Jurkat, Clone E6-1 (cell line): ENCODE measurements at places on chromosomes 2 and 18.

DNA sequence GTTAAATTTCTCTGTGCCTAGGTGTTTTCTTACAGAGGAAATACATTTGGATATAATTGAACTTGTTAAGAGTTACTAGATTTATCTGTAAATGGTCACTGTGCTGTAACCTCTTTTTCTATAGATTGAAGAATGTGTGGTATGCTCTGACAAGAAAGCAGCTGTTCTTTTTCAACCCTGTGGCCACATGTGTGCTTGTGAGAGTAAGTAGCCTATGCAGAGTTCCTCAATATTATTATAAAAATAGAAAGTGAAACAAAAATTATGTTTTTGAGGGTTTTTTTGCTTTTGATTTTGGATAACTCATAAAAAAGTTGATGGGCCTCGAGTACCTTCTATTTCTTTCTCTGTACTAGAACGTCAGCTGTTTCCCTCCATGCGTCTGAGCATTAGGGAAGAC, 112.4 kb downstream of the MIB1 start:
- no peak for DNase-seq

- no peak for DNase-seq
Measured at GRCh38 chr2:190583507-190584337, 49.2 kb upstream of the NEMP2 start.

DNA sequence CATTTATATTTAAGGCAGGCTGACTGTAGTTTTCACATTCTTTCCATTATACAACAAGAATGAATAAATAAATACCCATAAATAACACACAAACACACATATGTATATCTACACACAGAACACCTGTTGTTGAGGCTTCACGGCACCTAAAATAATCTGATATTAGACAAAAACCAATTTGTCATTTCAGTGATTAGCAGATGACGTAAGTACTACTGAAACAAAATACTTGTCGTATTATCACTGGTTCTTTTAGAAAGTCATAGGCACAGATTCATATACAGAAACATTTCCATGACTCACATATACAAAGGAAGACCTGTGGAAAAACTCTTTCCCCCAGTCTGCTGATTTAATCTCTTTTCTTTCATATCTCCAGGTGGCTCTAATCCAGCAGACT, 1113.4 kb upstream of the FANCL start:
- DNase-seq, result no peak

DNA sequence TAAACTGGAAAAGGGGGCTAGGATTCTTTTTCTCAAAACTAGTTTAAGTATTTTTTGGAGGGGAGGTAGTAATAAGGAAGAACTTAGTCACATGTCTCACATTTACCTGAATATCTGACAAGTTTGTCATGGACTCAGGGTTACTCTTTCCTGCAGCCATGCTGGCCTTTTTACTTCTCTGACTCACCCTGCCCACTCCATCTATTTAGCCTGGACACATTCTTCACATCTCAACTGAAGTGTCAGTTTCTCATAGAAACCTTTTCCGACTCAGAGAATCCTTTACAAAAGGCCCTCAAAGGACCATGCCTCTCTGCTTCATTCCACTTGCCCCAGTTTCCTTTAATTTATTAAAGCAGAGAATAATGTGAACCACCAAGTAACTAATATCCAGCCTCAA, 42.6 kb downstream of the SCN7A start:
- no peak for DNase-seq

GRCh38 chr18:227374-227773, 40.5 kb downstream of the THOC1 start:
- DNase-seq, result no peak

- DNase-seq, result peak; percentile 87
Measured at GRCh38 chr2:235270956-235271355, 222.9 kb upstream of the AGAP1 start.

DNA sequence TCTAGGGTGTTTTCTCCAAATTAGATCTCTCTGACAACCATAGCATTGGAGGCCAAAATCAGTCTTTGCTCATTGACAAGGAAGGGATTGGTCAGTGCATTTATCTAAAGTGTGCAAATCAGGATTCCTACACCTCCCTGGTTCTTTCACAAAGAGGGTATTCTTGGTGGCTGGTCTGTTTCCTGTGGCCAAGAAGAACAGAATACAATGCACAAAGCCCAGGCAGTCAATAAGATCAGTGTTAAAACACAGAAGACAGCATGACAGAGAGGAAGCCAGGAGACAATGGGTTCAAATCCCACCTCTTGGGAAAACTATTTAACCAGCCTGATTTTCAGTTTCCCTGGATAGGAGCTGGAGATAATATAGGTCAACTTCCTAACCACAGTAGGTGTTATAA, 46.1 kb upstream of the THOC1 start:
- no peak for DNase-seq

- DNase-seq, result no peak
Measured at GRCh38 chr2:197297266-197297665, 13.3 kb downstream of the ANKRD44 start.

DNA sequence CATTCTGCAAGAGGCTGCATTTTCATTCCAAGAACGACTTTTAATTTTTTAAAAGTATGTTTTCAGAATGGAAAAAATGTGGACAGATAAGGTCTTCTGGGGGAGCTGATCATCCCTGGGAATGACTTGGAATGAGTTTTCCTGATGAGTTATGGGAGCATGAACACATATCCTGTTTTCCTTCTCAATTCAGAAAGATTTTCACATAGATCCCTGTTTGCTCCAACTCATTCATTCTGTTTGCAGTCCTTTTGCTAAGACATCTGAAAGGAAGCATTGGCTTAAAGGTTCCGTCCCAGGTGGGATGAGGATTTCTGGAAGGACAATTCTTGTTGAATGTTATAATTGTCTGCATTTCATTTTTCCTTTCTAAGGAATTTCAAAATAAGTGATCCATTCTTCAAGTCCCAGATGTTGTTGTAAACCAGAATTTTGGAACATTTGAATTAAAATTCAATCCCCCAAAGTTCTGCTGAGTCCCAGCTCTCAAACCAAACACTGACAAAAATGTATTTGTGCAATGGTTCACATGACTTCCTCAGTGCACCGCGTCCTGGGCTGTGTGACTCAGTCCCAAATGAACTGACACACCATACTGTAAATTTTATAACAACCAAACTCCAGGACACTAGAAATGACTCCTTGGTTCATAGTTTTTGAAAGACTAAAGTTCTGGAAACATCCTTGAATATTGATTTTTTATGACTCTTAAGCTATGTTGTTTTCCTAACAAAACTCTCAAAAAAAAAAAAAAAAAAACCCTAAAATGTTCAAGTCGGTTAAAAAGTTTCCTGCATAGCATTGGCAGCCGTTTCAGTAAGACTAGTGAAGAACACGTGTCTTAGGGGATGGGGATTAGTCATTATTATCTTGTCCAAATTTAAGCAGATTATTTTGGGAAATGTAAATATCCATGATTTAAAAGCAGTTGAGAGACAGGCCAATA, 281.8 kb upstream of the TCF4 start:
- DNase-seq, result no peak

GRCh38 chr18:31407649-31408048, 31.1 kb downstream of the DSG4 start:
- no peak for DNase-seq

- DNase-seq, result no peak
Measured at GRCh38 chr2:25453199-25453905, 111.6 kb upstream of the DNMT3A start.

DNA sequence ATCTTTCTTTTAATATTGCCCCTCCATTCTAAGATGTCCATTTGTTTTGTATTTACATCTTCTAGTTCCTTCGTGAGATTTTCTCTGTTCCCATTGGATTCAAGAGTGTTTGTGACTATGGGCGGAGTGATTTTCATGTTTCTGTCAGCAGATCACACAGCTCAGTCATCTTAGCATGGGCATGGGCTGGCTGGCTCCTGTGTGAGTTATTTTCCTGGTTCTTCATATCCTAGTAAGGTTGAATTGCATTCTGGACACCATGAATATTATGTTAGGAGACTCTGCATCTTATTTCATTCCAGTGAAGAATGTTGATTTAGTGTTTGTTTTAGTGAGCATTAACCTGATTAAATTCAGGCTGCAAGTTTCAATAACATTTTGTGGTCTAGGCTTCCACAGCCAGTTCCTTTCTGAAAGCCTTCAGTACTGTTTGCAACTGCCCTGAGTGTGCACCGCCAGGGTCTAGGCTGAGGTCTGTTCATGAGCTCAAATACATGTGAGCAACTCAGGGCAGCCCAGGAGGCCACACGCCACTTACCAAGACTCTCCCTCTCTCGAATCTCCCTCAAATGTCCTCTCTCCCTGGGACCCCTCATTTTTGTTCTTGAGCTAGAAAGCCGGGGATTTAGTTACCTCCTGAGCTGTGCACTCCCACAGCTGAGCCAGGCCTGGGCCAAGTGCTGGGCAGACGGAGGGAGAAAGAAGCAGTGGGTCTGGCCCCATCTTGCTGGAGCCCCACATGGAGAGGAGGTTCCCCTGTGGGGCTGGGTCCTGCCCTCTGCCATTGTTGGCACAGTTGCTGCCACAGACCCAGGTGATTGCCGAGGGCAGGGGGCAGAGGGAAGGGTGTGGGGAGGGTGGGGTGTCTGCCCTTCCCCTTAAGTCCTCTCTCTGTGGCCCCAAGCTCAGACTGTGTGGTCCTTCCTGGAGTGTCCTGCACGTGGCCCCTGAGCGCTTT, 145.9 kb downstream of the RTP5 start:
- DNase-seq, result no peak

- no peak for DNase-seq
Measured at GRCh38 chr2:10923008-10923375, 11.3 kb downstream of the KCNF1 start.

- DNase-seq, result no peak
Measured at GRCh38 chr18:56115071-56116015, 523.0 kb downstream of the TXNL1 start.

- DNase-seq, result no peak
Measured at GRCh38 chr2:79966369-79966768, 338.2 kb downstream of the LRRTM1 start.

DNA sequence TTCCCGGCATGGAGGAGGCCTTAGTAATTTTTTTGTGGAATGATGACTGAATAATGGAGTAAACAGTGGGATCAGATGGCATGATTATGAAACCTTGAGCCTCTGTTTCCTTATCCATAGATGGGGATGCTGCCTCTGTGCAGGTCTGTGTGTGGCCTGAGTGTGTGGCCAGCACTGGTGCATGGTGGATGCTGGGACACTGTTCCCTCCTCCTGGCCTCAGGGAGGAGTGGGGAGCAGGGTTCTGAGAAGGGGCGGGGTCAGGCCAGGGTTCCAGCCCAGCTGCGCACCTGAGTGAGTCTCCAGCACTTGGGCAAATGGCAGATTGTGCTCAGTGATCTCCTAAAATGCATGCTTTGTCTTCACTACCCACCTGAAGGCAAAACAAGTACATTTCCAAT, 66.4 kb downstream of the DCDC2C start:
- no peak for DNase-seq

DNA sequence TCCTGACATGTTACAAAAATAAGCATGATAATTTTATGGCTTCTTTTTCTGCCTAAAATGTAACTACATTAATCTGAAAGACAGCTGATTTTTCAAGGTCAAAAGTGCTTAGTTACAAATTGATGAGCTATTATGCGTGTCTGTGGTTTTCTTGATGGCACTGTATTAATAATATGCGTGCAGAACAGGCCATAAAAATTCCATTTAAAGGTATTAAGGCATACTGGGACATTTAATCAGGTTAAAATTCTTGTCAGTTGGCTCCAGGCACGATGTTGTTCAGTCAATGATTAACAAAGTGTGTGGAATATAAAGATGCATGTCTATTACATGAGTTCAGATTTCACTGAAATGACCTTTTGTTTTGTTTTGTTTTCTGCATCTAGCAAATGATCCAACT, 420.1 kb upstream of the ZNF804A start:
- no peak for DNase-seq

- peak; percentile 25 for DNase-seq
Measured at GRCh38 chr18:69715191-69715795, 232.4 kb downstream of the CD226 start.

DNA sequence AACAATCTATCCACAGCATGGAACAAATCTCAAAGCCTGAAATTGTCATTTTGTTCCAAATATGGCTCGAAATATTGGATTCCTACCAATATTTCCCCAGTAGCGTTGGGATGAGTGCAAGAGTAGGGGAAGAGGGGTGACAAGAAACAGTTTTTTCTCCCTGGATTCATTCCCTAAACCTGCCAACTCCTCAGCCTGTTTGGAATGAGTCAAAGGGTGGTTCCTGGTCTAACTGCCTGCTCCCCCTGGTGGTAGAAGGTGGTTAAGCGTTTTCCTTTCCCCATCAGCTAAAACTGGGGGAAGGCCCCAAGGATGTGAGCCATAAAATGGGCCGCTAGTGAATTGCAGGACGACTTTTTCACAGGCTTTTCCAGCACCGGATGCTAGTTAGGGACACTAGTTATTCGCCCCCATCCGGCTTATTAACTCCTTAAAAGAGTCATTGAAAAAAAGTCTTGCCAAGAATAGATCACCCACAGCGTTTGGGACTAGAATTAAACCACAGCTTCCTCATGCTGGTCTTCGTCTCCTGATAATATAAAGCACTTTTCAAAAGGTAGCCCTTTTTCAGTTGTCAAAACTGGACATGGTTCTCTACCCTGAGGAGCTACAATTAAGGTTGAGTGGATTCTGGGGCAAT, 72.5 kb downstream of the DHRS9 start:
- peak; percentile 30 for DNase-seq
